ENCODE measurements at places on chromosomes 1 and 21.

DNA sequence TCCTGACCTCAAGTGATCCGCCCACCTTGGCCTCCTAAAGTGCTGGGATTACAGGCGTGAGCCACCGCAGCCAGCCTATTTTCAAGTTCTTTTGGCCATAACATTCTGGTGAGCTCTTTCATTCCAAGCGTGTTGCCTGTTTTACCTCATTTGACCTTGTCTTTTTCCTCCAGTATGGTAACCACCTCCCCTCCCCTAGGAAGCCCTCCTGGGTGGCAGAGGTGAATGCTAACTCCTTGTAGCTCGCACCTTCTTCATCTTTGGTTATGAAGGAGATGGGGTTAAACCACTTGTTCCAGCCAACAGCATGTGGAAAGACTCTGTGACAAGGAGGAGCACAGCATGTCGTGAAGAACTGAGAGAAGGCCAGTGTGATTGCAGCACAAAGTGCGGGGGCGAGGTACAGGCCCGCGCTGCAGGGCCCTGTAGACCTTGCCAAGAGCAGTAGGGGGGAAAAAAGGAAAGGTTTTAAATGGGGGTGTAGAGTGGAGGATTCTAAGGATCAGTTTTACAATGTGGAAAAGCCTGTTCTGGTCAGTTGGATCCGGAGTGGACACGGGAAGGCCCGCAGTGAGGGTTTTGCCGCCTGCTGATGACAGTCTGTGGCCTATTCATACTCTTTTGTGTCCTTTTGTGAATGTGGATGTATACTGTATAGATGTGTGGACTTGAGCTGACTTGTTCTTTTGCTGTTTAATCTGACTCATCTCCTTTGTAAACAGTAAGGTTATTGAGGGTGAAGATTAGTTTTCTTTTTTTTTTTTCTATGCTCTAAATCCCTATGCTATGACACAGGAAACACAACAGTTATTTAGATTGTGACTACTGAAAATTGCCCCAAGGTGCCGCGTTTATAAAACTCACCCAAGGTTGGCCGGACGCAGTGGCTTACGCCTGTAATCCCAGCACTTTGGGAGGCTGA, 7.5 kb upstream of the ZNF436 start:
- no peak for DNase-seq

DNA sequence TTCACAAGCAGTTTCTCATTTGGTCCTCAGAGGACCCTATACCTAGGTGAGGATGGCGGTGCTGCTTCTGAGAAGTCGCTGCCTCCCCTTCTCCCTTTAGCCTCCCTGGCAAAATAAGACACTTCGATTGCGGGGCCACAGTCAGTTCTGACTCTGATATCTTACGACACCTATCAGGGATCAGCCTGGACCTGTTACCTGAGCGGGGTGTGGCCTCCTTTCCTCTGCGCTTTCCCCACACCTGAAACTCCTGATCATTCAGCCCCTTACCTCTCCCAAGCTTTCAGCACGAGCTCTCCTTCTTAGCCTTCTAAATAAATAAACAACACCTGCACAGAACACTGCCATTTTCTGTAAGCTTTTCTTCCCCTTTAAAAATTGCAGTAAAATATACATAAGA, 24.6 kb upstream of the GPR137B start:
- DNase-seq: no peak

GRCh38 chr1:6987940-6988339, 202.7 kb downstream of the CAMTA1 start:
- DNase-seq: no peak

GRCh38 chr1:57638239-57638638, 214.4 kb upstream of the DAB1 start:
- no peak for DNase-seq

DNA sequence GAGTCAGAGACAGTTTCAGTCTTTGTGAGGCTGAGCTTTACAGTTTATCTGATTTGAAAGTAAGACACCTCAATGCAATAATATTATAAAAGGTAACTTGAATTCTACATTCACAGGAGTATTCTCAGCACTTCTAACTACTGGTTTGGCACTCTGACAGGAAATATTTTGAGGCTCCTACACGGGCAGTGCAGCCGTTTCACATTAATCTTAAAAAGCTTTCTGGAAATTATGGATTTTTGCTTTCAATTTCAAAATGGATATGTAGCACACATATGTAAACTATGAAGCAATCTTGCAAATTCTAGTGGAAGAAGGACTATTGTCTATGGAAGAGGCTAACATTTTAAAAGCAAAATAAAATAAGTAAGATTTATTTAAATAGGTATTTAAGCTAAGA, 262.9 kb upstream of the SNX7 start:
- DNase-seq: no peak

GRCh38 chr1:89489047-89489729, 35.4 kb upstream of the LRRC8B start:
- DNase-seq: peak; percentile 22

- no peak for DNase-seq
Measured at GRCh38 chr1:117821382-117821755, 108.1 kb downstream of the GDAP2 start.

DNA sequence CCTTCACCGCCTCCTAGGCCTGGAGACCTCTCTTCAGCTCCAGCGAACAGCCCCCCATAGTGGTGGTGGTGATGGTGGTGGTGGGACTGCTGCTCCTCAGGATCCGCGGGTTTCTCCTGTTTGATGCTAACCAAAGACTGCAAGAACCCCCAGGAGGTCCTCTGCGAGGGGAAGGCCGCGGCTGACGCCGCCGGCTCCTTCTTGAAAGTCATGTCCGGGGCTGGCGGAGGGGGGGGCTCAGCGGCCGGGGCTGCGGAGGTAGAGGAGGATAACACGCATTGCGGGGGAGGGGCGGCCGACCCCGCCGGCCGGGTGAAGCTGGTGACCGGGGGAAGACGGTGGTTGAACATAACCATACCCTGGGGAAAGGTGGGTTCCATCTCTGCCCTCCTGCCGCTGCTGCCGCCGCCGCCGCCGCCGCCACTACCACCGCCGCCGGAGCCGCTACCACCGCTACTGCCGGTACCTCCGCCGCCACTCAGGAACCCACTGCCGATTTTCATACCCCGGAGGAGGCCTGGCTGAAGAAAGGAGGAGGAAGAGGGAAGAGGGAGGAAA, 554 bp downstream of the ZNF281 start:
- peak; percentile 58 for DNase-seq

GRCh38 chr1:11387829-11388228, 91.1 kb upstream of the DISP3 start:
- DNase-seq: no peak

- no peak for DNase-seq
Measured at GRCh38 chr1:101130673-101131072, 105.1 kb upstream of the DPH5 start.

DNA sequence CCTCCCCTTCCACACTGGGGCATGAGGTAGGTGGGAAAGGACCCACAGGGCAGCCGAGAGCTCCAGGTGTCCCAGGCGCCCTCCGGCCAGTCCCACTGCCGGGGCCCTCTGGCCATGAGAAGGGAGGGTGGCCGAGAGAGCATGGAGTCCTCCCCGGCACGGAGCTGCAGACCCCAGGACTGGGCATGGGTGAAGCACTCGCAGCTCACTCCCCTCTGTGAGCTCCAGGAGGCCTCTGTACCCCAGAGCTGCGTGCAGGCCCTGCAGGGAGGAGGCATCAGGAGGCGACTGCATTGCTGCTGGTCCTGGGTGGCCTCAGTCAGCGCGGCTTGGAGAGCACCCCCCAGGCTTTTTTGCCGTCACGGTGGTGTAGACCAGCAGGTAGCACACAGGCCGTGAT, 80.1 kb upstream of the TTC34 start:
- DNase-seq: no peak

- DNase-seq: no peak
Measured at GRCh38 chr1:38266197-38266520, 219.6 kb upstream of the POU3F1 start.

- no peak for DNase-seq
Measured at GRCh38 chr21:29465546-29465945, 166.8 kb downstream of the BACH1 start.

DNA sequence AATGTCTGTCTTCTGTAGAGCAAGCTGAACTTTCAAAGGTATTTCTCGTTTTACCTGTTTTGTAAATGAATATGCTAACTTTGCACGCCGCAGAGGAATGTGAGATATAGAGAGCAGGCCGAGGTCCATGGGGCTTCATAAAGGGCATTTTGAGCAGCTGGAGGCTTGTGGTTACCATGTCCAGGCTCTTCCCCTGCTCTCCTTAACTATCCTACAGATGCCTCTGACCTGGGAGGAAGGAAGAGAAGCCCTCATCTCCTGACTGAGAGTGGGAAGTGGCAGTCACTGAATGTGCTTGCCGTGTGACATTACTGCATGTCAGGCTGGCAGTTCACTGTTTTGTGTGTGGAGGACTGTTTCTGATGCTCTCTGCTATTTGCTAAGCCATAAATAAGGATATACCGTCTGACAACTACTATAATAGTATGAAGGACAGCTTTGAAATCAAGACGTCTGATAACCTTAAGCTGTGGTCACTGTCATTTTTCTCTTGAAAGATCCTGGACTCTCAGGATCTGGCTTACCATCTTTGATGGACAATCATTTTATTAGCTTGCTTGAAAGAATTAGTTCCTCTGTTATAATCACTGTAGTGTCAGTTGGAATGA, 92.2 kb downstream of the DYRK1A start:
- no peak for DNase-seq

GRCh38 chr1:59007820-59008598, 224.2 kb upstream of the JUN start:
- DNase-seq: peak; percentile 67

GRCh38 chr1:194338241-194338948, 1152.0 kb upstream of the B3GALT2 start:
- no peak for DNase-seq

DNA sequence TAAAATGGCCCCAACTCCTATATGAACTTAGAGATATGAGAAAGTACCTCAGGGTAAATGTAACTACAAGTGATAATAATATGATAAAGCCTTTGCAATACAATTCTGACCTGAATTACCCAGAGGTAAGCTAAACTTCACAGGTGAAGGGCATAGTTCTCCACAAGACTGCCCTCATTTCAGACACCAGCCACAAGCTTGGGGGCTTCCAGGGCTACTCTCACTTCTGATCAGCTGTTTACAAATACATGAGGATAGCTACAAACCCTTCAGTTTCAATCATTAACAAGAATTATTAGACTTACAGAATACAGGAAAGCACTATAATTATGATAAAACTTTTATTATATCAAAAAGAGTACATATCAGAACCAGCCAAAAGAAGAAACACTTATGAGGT, 18.7 kb upstream of the DPH5 start:
- DNase-seq: no peak

DNA sequence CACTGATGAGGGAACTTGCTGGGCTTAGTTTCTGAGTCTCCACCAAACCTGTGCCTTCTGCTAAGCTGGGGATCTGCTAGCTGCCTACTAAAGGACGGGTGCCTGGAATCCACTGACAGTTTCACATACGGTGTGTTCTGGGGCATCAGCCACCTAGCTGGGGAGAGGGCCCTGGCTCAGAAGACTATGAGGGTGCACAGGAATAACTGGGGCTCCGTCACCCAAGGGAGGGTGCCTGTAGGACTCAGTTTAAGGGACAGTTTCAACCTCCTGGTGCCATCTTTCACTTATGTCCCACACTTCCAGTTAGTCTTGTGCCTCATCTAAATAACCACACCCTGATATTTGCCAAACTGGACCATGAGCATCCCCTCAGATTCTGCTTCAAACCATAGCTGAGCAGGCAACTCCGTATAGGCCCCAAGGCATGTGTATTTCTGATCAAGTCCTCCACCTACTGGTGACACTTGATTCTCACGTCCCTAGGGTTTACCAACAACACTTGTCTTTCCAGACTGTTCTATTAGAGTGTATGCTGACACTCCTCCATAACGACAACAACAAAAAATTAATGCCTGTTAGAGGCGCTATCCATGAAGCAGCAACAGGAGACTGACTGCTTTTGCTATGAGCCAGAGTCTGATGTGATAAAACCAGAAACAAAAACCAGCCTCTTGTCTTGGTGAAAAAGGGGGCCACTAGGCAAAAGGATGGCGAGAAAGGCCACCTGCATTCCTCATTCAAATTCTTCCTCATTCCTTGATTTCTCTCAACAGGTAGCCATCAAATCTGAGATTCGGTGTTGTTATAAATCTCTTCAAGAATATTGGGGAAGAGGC, 55.0 kb upstream of the PAXBP1 start:
- DNase-seq: peak; percentile 34

DNA sequence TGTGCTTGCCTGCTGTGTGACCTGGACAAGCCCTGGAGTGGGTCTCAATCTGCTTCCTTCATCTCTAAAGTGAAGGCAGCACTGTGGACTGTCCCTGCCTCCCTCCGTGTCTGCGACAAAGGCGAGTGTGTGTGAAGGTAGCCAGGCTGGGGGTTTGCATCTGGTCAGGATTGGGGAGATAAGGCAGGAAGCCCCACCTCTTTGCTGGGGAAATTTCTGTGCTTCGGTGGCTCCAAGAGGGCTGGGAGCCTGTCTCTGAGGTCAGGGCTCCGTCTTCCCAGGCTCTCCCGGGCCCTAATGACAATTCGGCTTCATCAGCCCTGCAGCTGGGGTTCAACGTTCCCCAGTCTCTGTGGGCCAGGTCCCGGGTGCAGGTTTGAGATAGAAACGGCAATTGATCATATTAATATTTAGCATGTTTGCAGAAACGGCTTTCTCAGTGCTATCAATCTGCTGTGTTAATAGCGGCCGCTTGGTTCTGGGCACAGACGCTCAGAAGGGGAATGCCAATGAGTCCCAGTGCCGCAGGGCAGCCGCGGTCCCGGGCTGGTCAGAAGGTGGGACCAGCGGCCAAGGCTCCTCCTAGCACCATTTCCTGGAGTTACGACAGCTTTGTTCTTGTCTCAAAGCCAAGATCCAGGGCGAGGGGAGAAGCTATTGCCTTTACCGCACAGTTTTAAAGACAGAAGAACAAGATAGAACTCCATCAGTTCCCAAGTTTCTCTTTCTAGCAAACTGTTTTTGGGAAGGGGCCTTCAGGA, 105.7 kb downstream of the PRDM16 start:
- peak; percentile 60 for DNase-seq

DNA sequence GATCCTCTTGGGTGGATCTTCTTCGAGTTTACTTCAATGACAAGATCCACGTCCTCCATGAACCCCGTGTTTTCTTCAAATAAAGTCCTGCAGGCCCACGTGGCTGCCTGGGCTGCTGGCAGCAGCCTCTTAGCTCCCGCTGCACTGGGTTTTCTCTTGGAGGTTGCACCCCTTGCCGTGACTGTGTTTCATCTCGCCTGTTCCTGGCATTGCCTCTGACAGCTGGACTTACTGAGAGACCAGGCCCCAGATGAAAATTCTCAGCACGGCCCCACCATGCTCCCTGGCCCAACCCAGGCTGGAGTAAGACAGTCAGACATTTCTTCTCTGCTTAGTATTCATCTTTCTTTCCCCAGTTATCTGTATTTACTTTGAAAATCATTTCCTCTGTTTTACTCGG, 274.8 kb upstream of the RUNX1 start:
- peak; percentile 36 for DNase-seq

- no peak for DNase-seq
Measured at GRCh38 chr1:70583522-70583921, 172.5 kb downstream of the CTH start.

Data from femur (tissue), 1 donor.